ENCODE measurements at places on chromosomes 3 and 15.

GRCh38 chr15:90879730-90880366, 4.5 kb upstream of the FES start:
- no peak for DNase-seq

- DNase-seq: no peak
Observed at GRCh38 chr15:70079888-70080287, 17.8 kb downstream of the TLE3 start.

DNA sequence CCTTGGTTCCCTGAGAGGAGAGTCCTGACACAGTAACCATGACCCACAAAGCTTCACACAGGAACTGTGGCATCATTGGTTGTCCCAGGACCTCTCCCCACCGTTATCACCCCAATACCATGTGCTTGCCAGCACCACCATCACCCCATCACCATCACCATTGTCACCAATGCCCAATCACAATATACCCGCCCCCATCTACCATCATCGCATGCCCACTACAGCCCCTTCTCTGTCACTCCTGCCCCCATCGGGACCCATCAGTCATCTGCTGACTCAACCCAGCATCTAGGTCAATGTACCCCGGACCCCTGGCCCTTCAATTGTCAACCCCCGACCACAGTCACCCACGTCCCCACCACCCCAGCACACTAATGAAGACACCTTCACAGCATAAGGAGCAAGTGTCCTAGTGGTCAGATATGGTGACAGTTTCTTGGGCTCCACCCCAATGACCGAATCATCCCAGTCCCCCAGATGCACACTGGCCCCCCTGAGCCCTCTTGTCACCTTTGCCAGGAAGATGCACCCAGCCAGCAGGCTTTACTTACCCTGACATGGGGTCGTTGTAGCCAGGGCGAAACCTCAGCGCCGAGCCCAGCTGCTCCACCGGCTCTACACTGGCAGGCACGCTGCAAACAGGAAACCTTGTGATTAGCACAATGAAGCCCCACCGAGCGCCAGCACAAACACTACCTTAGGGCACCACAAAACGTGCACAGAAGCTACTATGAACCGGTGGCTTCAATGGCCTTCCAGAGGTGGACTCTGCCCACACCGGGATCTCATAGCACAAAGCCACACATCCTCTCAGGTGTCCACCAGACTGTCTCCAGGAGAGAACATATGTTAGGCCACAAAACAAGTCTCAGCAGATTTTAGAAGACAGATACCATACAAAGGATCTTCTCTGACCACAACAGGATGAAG, 25.1 kb downstream of the SHISA5 start:
- DNase-seq: peak; percentile 82

GRCh38 chr3:140056047-140056446, 121.1 kb downstream of the CLSTN2 start:
- DNase-seq: no peak

GRCh38 chr3:139558351-139559266, 19.1 kb upstream of the RBP1 start:
- no peak for DNase-seq

- peak; percentile 76 for DNase-seq
Observed at GRCh38 chr3:138417559-138417982, 16.8 kb upstream of the ESYT3 start.

DNA sequence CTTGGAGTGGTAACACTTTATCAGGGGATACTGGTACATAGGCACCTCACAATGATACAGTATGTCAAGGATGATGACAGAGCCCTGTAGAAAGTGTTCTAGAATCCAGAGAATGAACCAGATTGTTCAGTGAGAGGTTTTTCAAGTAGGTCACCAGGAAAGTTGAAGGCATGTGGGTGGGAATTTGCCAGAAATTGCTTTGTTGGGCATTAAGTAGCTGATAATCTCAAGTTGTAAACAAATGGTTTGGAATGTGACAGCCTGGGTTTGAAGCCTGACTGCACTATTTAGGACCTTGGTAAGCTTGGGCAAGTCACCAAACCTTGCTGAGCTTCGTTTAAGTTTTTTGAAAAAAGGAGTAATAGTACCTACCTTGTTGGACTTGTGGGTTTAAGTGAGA, 12.5 kb downstream of the SLC35G2 start:
- DNase-seq: no peak

DNA sequence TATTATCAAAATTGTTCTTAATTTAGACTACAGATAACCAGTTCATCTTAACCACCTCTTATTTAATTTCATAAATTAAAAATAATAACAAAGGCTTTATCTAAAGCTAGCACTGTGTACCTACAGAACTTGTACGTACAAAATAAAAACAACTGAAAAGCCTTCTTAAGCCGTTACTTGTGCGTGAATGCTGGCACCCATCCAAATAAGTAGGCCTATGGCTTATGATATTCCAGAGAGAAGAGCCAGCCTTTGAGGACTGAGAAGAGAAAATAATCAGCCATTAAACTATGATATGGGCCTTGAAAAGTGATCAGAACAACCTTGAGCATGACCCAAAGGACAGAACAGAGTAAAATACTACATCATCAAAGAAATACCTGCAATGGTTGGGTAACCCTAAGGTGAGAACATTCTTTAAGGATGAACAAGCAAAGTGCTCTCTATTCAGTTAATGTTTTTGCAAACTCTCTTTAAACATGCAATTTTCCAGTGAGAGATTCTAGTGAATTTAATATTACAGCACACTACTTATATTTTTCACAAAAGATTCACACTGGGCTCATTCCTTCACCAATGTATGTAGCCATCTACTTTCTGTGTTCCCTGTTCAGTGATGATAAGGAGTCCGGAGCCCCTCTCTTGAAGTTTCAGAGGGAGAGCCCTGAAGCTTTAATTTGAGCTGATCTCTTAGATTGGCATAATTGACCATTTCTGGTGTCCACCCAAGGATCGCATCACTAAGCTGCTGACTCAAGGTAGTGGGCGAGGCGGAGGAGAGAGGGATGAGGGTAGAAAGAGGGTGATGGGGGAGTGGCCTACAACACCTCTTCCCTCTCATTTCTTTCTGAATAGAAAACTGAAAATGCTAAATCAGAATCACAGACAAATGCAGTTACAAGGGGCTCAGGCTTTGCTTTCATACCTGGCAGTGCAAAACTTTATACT, 7.7 kb upstream of the ACTC1 start:
- DNase-seq: no peak

GRCh38 chr3:51673181-51673801, 2.2 kb downstream of the TEX264 start:
- DNase-seq: no peak

DNA sequence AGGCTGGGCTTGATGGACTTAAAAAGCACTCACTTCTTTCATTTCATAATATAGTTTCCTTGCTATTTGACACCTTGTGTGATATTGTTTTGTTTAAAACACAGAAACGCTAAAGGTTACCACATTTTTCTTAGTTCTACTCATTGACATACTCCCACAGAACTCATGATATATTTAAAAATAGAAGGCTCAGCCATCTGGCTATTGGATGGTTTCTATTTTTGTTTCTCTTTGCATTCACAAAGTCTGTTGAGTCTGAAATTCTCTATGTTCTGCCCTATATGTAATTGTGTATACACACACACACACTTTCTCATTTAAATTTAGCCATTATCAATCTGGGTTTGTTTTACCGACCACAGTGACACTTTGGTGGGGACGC, 128.2 kb downstream of the SOX2 start:
- DNase-seq: no peak

- DNase-seq: no peak
Observed at GRCh38 chr3:51257870-51258269, 127.2 kb upstream of the MANF start.

DNA sequence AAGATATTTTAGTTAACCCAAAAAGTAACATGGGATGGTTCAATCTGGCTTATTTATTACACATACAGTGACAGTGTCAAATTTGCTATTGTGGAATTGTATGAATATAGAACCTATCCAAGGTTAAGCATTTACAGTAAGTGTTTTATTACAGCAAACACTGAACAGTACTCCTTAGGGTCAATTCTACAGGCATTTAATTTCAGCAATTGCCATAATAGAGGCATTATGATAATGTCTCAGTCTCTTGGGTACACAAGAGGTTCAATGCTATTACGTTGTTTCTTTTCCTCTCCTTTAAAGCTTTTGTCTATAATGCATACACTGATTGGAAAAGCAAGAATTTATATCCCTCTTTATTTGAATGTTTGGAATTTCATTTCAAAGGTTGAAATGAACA, 275.7 kb upstream of the NAALADL2 start:
- no peak for DNase-seq

Data from DND-41 (cell line).